Calu3 (cell line): ENCODE measurements at places on chromosomes 16 and 17.

DNA sequence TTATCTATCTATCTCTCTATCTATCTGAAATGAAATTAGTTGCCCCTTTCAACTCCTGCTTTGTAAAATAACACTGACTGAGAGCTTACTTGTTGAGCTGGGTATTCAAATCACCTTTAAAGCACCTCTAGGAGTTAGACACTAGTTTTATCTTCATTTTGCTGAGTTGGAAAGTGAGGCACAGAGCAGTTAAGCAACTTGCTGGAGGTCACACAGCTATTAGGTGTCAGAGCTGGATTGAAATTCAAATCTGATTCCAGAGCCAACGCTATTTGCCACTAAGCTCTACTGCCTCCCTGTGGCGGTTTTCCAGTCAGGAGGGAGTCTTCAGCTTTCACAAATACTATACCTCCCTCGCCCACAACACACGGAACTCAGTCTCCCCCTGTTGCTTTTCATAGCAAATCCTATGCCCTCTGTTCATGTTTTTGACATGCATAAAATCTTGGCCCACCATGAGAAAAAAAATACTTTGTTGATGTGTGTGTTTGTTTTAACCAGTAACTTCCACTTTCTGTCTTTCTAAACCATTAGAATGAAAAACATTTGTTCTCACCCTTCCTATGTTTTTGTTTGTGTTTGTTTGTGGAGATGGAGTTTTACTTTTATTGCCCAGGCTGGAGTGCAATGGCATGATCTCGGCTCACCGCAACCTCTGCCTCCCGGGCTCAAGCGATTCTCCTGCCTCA is 74.8 kb upstream of the SMURF2 start:
- peak; percentile 58 for DNase-seq

DNA sequence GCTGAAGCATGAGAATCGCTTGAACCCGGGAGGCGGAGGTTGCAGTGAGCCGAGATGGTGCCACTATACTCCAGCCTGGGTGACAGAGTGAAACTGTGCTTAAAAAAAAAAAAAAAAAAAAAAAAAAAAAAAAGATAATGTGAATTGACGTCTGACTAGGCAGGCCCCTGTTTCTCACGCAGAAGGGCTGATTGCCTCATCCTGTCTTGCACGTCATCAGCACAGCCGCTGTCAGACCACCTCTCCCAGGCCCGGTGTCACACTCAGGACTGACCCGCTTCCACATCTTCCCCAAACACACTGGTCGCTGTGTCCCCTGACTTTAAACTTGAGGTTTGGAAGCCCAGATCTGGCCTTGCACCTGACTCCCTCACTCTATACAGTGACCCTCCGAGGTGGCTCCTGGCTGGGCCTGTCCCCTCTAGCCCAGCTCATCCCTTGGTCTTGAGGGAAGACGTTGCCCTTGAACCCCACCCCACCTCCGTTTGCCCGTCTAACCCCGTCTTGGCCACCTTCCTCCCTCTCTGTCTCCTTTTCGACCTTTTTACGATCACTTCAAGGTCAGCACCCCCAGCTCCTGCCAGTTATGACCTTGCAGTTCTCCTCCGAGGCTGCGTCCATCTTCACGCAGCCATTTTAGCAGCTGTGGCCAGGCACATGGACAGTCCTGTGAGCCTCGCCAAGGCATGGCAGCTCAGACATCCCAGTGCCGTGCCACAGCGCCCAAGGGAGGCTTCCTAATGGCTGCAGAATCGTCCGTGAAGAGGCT is 149.9 kb upstream of the PLCG2 start:
- DNase-seq, result no peak

- DNase-seq, result peak; percentile 9
These were observed 340.3 kb upstream of the CDH5 start for GRCh38 chr16:66026211-66026610.

- DNase-seq, result no peak
These were observed 27.3 kb downstream of the HLF start for GRCh38 chr17:55292094-55292493.

DNA sequence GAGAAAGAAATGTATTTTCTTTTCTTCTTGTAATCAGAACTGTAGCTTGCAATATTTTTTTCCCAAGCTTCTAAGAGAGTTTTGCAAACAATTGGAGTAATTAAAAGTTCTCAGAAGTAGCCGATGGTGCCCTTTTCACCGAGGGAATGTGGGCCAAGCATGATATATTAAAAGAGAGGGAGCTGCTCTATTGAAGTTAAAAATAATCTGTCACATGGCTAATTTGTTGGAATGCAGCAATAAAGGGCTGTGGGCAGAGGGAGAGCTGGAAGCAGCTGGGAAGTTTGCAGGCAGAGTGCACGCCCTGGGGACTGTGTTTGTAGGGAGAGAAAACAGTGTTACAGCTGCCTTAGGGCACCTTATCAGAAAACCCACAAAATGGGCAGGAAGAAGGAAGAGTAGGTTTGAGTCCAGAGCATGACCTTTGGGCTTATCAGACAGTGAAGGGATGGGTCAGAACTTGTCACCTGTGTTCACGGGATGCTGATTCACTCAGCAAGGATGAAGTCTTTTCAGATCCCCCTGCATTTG is 18.5 kb upstream of the TERF2 start:
- no peak for DNase-seq

GRCh38 chr16:75298267-75298666 is 46.8 kb upstream of the BCAR1 start:
- DNase-seq, result no peak

GRCh38 chr16:54977211-54977610 is 46.5 kb downstream of the IRX5 start:
- DNase-seq, result no peak

- no peak for DNase-seq
These were observed 14.3 kb downstream of the FBXO31 start for GRCh38 chr16:87369117-87369765.
